ENCODE measurements at places on chromosomes 5 and 9.

DNA sequence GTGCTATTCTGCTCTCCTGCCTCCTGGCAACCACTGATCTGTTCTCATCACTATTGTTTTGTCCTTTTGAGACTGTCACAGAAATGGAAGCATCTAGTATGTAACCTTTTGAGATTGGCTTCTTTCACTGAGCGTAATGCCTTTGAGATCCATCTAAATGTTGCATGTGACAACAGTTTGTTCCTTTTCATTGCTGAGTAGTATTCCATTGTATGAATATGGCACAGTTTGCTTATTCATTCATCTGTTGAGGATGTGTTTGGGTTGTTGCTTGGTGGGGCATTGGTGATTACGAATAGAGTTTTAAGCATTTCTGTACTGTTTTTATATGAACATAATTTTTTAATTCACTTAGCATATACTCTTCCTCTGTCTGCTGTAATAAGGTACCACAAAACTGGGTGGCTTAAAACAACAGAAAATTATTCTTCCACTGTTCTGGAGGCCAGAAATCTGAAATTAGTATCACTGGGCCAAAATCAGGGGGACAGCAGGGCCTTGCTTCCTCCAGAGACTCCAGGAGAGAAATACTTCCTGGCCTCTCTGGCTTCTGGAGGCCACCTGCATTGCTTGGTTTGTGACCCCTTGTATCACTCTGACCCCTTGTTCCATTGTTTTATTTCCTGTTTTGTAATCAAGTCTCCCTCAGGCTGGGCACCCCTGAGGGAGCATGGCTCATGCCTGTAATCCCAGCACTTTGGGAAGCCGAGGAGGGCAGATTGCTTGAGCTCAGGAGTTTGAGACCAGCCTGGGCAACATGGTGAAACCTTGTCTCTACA is 53.0 kb downstream of the EXOSC2 start:
- no peak for DNase-seq

GRCh38 chr5:168946363-168946762 is 354.6 kb downstream of the SLIT3 start:
- DNase-seq = peak; percentile 26

DNA sequence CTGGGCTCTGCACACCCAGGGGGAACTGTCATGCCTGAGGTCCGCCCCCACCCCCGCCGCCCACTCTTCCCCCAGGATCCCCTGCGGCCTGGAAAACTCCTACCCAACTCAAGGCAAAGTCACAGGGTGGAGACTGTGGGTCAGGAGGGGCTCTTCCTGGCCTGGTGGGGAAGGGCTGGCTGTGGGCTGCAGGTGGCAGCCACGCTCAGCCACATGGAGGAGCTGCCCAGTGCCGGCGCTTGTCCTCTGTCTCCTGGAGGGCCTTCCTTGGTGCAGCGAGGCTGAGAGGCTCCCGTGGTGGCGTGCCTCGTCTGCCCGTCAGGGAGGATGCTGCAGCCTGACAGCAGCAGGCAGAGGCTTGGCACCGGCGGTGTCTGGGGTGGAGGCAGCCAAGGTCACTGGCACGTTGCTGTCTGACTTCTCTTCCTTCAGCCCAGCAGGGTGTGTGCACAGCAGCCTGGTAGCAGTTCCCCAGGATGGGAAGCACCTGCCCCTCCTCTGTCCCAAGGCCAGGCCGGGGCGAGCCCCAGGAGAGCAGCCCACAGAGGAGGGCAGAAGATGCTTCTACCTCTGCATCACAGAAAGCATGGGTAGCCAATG is 78.1 kb downstream of the ADAMTS2 start:
- DNase-seq = no peak

DNA sequence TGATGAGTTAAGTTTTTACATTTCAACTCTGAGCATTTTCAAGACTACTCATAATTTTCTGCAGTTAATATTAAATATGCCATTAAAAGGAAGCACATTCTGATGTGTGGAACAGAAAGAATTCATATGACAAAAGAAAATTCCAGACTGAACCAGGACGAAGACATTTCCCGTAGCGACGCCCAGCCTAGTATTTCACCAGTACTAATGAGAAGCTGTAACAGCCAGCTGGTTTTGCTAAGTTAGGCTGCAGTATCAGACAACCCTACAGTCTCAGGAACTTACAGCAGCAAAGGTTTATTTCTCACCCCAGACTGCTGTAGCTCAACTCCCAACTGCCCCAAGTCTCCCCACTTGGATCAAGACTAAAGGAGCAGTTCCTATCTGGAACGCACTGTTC is 91.6 kb downstream of the TMEM174 start:
- no peak for DNase-seq

- no peak for DNase-seq
Measured at GRCh38 chr5:27221410-27221809, 183.0 kb upstream of the CDH9 start.

DNA sequence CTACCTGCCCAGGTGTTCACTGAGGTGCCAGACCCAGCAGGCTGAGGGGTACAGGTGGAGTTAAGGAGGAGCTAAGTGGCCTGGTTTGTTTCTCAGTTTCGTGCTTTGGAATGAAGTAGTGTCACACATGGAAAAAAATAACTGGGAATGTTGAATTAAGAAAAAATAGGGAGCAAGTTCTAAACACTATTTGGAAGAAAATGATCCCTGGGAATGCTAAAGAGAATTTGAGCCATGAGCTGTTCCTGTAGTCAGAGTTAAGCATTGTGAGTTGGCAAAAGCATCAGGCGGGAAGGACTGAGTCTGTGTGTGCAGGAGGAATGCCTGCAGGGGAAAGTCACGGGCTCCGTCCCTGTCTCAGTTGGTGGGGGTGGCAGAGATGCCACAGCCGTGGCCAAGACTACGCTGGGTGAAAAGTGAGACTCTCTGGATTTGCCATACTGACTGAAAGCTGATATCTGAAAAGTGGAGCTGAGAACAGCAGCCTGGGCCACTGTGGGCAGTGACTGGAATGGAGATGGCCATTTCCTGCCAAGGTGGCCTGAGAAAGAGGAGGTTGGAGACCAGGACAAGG is 37.0 kb downstream of the SYK start:
- DNase-seq = no peak

- DNase-seq = no peak
Measured at GRCh38 chr9:129773262-129774048, 20.6 kb upstream of the PTGES start.

GRCh38 chr9:16901590-16901989 is 31.1 kb upstream of the BNC2 start:
- no peak for DNase-seq

GRCh38 chr5:36531401-36531800 is 75.0 kb upstream of the SLC1A3 start:
- no peak for DNase-seq

DNA sequence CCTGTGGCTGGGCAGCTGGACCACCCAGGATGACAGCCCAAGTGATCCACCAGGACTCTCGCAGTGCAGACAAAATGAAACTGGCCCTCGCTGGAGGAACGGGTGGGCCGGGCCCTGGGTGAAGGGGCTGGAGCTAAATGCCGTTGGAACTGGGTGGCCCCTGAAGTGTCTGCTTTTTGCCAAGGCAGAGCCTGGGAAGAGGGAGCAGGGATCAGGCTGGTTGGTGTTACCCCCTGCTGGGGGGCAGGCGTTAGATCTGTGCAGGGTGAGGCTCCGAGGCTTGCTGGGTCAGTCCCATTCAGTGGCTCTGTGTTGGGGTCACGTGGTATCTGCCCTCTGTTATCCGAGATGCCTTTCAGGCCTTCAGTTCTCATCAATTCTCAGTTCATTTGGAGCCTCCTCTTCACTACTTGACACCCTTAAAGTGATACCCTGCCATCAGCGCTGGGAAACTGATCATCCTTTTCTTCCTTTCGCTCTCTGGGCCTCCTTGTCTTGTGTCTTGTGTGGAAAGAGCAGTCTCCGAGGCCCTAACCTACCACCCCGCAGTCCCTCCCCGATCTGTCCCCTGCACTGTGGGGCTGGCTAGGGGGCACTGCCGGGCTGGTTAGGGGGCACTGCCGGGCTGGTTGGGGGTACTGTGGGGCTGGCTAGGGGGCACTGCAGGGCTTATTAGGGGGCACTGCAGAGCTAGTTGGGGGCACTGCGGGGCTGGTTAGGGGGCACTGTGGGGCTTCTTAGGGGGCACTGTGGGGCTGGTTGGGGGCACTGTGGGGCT is 37.3 kb downstream of the COL5A1 start:
- no peak for DNase-seq

DNA sequence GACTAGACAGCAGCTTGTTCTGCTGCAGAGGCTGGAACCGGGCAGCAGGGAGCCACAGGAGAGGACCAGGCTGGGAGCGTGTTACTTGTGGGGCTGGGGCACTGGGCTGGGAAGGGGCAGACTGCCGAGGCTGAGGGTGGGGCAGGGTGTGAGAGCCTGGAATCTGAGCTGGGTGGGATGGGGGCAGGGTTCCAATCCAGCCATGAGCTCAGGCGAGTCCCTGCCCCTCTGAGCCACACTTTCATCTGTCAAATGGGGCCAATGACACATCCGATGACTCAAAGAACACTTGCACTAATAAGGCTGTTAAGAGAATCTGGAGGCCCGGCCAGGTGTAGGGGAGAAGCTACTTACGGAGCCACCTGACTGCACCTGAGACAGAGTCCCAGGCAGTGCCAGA is 18.7 kb upstream of the WDR38 start:
- DNase-seq = no peak

GRCh38 chr5:28254846-28255245 is 1216.5 kb upstream of the CDH9 start:
- no peak for DNase-seq

- no peak for DNase-seq
Measured at GRCh38 chr5:174317256-174317894, 271.9 kb downstream of the NSG2 start.

- DNase-seq = no peak
Measured at GRCh38 chr9:9557804-9558334, 1054.9 kb downstream of the PTPRD start.

GRCh38 chr5:148834689-148835088 is 8.3 kb downstream of the ADRB2 start:
- DNase-seq = no peak

DNA sequence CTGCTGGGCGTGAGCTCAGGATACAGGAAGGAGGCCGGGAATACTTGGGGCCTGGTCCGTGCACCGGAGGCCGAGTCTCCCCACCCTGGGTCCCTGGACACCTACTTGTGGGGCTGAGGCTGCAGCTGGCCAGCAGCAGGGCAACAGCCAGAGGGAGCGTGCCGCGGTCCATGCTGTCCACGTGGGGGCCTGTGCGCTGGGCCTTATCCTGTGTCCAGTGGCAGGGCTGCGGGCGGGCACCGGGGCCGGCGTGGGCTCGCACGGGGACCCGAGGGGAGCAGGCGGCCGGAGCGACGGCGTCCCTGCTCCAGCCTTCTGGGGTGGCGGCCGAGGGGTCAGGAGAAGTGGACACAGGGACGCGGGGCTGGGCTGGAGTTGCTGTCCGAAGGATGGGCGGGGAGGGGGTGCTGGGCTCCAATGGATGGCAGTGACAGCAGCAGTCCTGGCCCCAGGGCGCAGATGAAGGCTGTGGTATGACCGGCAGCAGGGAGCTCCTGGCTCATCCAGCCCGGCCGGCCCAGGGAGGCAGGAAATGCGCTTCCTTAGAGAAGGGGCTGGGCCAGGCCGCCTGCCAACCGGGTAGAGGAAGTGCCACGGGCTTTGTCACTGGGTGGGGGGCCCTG is at the start of gene ENG:
TSS of gene ENG (minus strand) at position 475 of the 623 bp plus-strand sequence. CDS start at position 172, 303 bp downstream.
- DNase-seq = peak; percentile 42

DNA sequence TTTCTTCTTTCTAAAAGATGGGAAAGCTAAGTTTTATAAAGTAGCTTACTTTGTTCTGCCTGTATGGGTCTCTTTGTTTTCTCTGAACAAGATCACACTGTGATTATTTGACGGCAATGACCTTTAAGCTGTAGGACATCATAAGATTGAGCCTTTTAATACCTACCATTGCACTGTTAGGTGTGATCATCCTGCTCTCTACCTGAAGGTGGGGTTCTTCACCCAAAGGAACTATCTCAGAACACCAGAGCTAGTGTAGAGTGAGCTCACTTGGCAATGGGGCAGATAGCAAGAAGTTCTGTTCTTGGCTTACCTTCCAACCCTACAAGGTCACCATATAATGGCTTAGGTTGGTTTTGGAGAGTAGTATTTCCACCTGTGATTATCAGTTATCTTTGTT is 200.2 kb downstream of the SPATA31D1 start:
- no peak for DNase-seq

DNA sequence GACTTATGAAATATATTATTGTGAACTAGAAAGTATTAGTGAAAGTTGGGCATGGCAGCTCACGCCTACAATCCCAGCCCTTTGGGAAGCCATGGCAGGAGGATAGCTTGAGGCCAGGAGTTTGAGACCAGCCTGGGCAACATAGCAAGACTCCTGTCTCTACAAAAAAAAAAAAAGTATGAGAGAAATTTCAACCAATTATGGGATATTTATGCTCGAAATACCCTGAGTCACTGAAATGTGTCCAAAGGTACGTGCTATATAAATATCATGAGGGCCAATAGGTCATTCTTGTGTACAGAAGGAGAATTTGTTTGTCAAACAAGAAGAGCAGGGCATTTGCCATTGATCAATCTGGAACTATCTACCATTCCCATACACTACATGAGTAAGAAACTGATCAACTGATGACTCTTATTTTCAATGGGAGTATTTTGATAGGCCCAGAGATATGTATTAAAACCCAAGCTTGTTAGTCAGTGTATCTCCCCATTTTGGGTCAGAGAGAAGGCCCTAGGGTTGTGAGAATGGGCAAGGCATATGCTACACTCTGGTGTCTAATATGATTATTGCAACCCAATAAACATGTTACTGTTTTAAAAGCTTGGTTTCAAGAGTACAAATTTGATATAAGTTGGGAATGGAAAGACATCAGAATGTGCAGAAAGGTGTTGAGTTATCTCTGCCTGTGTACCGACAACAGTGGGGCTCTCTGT is 21.7 kb upstream of the HOMER1 start:
- no peak for DNase-seq

GRCh38 chr5:130710596-130710995 is 454.5 kb downstream of the HINT1 start:
- no peak for DNase-seq

GRCh38 chr9:94874316-94874715 is 147.8 kb downstream of the AOPEP start:
- DNase-seq = no peak

- DNase-seq = no peak
Measured at GRCh38 chr9:134726026-134726721, 84.6 kb downstream of the COL5A1 start.

DNA sequence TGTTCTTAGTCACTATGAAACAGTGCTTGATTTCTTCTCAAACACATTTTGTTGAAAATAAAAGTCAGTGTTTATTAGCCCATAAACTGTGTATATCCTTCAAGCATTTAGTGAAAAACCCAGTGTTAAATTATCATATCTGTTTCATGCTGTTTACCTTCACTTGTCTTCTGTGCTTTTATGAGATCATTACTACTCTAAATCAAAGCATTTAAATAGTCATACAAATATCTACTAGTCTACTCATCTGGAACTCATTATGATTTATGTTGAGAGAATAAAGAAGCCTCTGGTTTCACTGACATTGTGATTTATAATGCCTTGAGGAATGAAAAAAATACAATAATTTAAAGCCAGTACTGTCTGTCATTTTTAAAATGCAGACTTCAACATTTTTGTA is 366.5 kb downstream of the SLCO4C1 start:
- DNase-seq = no peak

DNA sequence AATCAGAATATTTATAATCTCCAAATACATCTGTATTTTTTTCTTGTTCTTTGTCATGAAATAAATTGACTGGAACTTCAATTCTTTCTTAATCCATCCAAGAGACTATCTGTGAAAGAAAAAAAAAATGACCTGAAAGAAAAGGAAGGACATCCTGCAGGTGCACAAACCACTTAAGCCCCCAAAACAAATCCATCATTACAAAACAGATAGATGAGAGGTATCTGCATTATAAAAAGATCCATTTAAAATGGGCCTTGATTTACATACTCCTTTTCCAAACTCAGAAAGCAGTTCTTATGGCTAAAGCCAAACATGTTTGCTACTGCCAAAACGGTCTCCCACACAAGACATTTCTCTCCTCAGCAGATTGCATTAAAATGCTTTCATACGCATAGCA is 85.5 kb downstream of the ELAVL2 start:
- DNase-seq = no peak

Data from stimulated activated CD8-positive, alpha-beta memory T cell treated with anti-CD3 and anti-CD28 coated beads, Interleukin-4, amount 100 ng/mL, for 48 hours (primary cell).